NCI-H460 (cell line): ENCODE measurements at places on chromosomes 4 and X. TPM values are rescaled to one million over a fixed set of nuclear protein-coding genes. Genes with fewer than 3 reads are reported as not detected.
A peak's percentile ranks its signal among the peaks of the same experiment; 100 is the strongest.

The FAM47A gene
- total RNA-seq = not detected in 2 replicates

- DNase-seq = no peak
Measured at GRCh38 chr4:58543465-58543864, 1433.3 kb upstream of the IGFBP7 start.

DNA sequence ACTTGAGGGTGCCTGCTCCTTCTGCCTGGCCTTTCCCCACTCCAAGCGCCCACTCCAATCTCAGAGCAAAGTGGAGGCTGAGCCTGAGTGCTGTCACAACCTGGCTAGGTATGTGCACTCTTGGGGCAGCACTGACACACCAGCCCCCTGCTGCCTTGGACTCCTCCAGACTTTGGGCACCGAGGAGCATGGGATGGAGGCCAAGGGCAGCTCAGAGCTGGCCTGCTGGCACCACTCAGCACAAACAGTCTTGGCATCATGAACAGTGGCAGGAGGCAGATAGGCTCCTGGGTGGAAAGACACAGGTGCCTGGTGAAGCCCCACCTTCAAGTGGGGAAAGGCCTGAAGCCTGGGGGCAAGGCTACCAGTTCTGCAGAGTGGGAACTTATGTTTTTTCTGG, 91.8 kb downstream of the KCNIP4 start:
- DNase-seq = no peak

The ENAM gene
- total RNA-seq = not detected in 2 replicates

The GYG2 gene
- 6.8 and 9.7 TPM in 2 replicates for total RNA-seq

GRCh38 chr4:180084561-180084960, 2158.6 kb upstream of the TENM3 start:
- no peak for DNase-seq

The ART3 gene
- not detected in 2 replicates for total RNA-seq

The FRMD7 gene
- total RNA-seq = not detected in 2 replicates

- peak; percentile 66 for DNase-seq
Measured at GRCh38 chrX:23883737-23884354, 23.9 kb downstream of the APOO start.

DNA sequence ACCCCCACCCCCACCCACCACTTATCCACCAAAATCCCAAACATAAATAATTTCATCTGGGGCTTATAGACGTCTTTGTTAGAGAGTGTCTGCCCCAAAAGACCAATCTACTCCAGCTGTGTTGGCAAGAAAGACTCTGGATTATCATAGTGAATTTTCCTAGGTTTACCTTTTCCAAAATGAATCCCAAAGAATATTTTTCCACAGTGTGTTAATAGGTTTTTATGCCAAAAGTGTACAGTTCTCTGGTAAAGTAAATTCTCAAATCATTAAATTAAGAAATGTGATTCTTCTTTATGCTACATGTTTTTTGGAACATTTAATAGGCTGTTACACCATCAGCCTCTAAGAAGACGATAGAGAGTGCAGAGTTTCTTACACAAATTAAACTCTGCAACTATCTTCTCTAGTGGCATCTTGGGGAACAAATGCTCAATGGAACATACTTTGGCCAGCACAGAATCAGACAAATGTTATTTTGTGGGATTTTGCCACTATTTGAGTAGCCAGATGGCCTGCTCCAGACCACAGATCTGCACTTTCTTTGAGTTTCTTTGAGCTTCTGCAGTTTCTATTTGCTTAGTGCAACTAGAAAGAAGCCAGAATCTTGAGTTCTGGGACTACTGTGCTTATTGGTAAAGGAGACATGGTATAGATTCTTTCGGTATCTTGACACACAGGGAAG, 206.0 kb downstream of the KIT start:
- DNase-seq = no peak

GRCh38 chrX:130715299-130715698, 187.7 kb downstream of the ENOX2 start:
- no peak for DNase-seq

DNA sequence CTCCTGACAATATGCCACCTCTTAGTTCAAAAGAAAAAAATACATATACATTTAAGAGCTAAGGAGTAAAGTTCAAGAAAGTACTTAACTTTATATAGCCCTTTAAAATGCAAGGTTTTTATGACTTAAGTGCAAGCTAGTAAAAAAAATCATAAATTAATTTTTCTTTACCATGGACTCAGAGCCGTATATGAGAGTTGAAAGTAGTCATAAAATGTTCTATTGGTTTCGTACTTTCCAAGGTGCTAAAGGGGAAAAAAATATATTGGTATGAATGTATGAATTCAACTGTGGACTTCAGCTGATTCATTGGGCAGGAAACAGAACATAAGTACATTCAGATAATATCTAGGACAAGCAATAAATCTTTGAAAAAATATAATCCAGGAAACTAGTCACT, 869.8 kb upstream of the AGA start:
- DNase-seq = no peak

DNA sequence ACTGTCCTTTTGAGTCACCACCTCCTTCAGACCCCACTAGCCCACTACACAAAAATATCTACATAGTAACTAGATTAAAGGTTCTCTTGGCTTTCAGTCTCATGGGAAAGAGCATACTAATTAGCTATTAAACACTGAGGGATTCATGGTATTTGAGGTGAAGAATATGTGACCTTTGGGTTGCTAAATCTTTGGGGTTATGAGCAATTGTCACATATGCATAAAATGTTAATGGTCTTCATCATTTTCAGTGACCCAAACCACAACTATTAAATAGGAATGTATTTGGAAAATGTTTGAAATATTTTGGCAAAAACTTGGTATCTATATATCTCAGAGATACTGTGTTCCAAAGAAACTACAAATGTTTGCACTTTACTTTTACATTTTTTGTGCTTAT, 365.1 kb downstream of the MAGEB5 start:
- DNase-seq = no peak

The DDIT4L gene
- total RNA-seq = 46.5 and 48.0 TPM in 2 replicates

The LIMCH1 gene
- 295 and 308 TPM in 2 replicates for total RNA-seq

GRCh38 chr4:81555489-81555888, 83.8 kb upstream of the RASGEF1B start:
- no peak for DNase-seq

DNA sequence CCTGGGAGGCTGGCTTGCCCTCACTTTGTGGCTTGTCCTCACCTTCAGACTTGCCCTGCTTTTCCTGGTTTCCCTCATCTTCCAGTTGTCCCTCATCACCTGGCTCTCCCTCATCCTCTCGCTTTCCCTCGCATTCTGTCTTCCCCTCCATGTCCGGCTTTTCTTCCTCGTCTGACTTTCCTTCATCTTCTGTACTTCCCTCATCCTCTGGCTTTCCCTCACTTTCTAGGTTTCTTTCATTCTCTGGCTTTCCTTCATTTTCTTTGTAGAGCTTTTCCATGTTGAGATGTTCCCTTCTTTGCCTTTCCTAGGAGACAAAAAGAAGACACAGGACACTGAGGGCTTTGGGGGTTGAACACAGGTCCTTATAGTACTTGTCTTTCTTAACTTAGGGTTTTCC, 2.3 kb downstream of the TCEAL5 start:
- no peak for DNase-seq
